ENCODE measurements at places on chromosomes 11 and 22.

DNA sequence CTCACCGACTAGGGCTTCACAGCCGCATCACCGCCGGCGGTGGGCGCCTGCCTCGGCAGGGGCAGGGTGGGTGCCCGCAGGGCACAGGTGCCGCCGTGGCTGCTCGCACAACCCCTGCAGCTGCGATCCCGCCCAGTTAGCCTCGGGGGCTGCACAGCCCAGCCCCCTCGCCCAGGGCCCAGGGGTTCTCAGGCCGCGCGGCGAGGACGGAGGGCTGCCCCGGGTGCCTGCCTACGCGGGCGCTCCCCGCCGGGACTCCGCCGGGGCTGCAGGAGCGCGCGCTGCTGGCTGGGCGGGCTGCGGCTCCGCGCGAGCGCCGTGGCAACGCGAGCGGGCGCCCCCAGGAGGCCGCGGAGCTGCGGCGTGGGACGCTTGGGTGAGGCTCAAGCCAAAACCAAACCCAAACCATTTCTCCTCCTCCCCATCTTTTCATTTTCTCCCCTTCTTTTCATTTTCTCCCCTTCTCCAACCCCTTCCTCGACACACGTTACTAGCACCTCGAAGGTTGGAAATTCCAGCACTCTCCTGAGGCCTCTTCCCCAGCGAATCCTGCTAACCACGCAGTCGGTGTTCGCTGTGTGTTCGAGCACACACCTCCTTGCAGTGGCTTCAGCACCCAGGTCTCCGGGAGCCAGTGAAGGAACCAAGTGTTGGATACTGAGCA, at the start of gene MICAL3:
MICAL3 (minus strand) TSS at position 286 of the 664 bp plus-strand sequence. CDS start 117,749 bp downstream, outside the sequence.
- peak; percentile 18 for DNase-seq

- DNase-seq, result no peak
Observed at GRCh38 chr11:72553706-72554105, 119.4 kb upstream of the CLPB start.

GRCh38 chr22:37059876-37060449, 8.4 kb downstream of the KCTD17 start:
- DNase-seq, result no peak

DNA sequence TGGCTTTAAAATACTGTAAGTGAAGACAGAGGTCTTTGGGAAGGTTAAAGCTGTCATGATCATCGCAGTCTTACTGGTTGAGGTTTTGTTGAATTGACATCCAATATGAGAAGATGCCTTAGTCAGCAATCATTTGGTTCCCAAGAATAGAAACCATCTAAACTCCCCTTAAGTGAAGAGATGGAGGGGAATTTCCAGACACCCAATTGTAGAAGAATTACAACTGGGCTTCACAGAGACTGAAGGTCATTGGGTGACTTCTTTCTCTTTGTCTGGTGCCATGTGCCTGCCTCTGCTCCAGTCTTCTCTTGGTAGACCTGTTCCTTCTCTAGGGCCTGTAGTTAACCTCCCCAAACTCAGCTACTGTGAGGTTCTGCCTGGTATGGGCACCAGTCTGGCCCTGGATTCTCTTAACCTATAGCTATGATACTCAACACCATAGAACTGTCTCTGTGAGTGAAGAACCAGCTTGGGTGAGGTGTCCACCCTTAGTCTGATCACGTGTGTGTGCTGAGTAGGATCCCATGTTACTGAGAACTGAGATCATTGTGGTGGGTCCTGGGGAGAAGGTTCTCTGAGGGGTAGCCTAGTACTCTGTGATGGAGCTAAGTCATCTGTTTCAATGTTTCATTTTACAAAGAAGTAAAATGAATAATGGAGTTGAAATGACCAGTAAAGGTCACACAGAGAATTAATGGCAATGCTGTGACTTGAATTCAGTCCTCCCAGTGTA, 182.5 kb downstream of the CSNK2A3 start:
- DNase-seq, result no peak

GRCh38 chr22:35903571-35904335, 124.9 kb downstream of the RBFOX2 start:
- no peak for DNase-seq

- no peak for DNase-seq
Observed at GRCh38 chr22:44184006-44184405, 3.3 kb downstream of the PARVG start.

GRCh38 chr22:19508024-19508776, 16.0 kb downstream of the CLDN5 start:
- DNase-seq, result no peak

GRCh38 chr22:32395107-32395506, 16.9 kb downstream of the RTCB start:
- no peak for DNase-seq

DNA sequence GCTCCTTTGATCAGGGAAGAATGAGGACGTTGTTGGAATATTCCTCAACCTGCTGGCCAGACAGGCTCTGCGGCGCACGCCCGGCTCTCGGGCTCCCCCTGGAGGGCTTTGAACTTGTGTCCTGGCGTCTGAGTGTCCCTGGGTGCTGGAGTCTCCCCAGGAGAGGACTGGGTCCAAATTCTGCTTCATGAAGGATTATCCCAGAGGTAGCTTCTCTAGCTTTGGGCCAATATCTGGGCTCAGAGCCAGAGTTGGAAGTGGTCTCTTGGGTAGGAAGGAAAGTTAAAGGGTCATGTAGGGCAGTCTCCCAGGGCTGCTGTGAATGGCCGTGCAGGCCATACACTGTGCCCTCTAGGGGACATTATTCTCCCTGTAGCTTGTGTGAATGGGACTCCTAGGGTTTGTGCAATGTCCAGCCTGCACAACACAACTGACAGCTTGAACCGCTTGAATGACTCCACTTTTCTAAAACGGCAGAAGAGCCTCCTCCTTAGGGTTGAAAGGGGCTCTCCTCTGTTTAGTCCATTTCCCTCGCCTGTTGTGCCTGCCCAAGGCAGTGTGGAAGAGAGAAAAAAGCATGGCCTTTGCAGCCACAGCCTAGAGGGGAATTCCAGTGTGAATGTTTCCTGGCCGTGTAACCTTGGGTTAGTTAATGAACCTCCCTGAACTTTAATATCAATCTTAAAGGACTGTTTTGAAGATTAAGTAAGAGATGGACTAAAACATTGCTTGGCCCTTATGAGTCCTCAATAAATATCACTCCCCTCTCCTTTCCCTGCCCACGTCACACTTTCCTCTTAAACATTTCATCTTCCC, 111.2 kb upstream of the THY1 start:
- no peak for DNase-seq

DNA sequence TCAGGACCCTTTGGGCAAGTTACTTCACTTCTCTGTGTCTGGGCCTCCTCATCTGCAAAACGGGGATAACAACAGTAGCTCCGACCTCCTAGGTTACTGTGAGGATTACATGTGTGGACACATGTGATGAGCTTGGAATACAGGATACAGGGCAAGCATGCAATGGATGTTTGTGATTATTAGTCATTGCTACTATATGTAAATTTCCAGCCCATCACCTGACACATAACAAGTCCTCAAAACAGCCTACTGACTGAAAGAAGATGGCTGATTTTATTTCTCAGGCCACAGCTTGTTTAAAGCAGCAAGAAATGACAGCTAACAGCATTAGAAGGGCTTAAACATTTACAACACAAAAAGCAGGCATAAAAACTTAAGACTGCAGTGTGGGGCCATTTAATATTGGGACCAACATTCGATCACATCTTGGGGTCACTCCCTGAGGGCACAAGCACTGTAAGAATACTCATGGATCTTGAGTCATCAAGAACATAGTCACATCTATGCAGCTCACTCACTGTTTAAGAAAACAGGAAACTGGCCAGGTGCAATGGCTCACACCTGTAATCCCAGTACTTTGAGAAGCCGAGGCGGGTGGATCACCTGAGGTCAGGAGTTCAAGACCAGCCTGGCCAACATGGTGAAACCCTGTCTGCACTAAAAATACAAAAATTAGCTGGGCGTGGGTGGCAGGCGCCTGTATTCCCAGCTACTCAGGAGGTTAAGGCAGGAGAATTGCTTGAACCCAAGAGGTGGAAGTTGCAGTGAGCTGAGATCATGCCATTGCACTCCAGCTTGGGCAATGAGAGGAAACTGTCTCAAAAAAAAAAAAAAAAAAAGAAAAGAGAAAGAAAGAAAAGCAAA, 49.5 kb downstream of the ABTB2 start:
- DNase-seq, result no peak

DNA sequence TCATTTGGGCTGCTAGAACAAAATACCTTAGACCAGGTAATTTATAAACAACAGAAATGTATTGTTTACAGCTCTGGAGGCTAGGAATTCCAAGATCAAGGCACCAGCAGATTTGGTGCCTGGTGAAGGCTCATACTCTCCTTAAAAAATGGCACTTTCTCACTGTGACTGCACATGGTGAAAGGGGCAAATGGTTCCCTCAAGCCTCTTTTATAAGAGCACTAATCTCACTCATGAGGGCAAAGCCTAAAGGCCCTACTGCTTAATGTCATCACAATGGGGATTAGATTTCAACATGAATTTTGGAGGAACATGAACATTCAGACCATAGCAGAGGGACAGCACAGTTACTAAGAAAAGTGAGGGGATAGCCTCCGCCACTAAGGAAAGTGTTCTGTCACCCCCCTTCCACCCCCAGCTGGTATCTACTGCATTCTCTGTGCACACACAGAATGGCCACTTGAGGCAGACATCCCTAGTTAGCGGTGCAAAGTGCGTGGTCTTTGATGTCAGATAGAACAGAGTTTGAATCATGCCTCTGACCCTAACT, 47.2 kb upstream of the CEP295 start:
- no peak for DNase-seq

GRCh38 chr11:71988050-71988449, 10.7 kb upstream of the IL18BP start:
- DNase-seq, result no peak

DNA sequence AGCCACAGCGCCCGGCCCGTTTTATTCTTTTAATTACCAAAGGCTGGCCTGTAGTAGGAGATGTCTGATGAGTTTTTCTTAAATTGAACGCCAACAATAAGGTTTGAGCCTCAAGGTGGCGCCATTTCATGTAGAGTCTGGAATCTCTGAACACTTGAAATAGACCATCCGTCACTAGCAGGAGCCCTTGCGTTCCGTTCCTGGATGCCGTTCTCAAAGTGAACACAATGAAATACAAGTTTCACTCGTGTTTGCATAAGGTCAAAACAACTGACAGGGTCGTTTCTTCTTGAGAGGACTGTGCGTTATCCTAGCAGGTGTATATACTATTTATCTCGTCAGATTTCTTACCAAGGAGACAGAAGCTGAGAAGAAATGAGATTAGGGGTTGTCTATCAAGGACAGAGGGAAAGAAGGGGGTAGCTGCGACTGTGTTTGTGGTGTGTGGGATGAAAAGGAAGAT, 18.7 kb upstream of the SCGB1D1 start:
- peak; percentile 16 for DNase-seq

- no peak for DNase-seq
Observed at GRCh38 chr11:12141283-12141682, 30.9 kb downstream of the MICAL2 start.

DNA sequence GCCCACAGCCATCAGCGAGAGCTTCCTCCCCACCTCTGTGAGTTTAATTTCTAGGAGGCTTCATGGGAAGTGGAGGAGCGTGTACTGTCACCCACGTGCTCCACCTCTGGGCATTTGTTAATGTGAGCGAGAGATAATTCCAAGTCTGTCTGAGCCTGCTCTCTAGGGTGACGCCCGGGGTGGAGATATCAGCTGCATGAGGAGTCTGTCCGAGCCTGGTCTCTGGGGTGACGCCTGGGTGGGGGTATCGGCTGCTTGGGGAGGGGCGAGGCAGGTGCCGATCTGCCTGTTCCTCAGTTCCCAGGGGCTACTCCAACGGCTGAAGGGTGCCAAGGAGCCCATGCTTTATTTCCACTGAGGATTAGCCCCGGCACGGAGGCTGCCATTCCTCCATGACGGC, 735.0 kb downstream of the BRD1 start:
- no peak for DNase-seq

GRCh38 chr22:25668437-25668836, 73.6 kb upstream of the MYO18B start:
- DNase-seq, result no peak

GRCh38 chr11:125923012-125923579, 18.8 kb downstream of the DDX25 start:
- no peak for DNase-seq

All from T-helper 22 cell (primary cell).